ENCODE measurements at places on chromosomes 7 and 10. TPM values are rescaled to one million over a fixed set of nuclear protein-coding genes. Genes with fewer than 3 reads are reported as not detected.

Gene GPR15LG
- not detected for total RNA-seq

Gene AHR
- total RNA-seq: 478 TPM

Gene FKBP6
- total RNA-seq: not detected

Gene VCL
- total RNA-seq: 136 TPM

Gene CALCR
- total RNA-seq: not detected

Gene LIPK
- not detected for total RNA-seq

Gene LIPF
- total RNA-seq: not detected

Gene EPDR1
- 41.2 TPM for total RNA-seq

Gene CYP2C19
- not detected for total RNA-seq

Gene IGF2BP3
- total RNA-seq: 14.4 TPM

Gene SEMA3D
- total RNA-seq: 3.5 TPM

Gene KMT2C
- total RNA-seq: 46.0 TPM

Gene CTNNA3
- total RNA-seq: not detected

Gene MYL10
- total RNA-seq: not detected

Gene CALHM3
- not detected for total RNA-seq

Gene KLF14
- not detected for total RNA-seq

Gene RELN
- total RNA-seq: 0.50 TPM

Gene NEUROG3
- total RNA-seq: not detected

Gene CHRM2
- not detected for total RNA-seq

Gene ADAMTS14
- total RNA-seq: 0.50 TPM

Gene CALD1
- 251 TPM for total RNA-seq

Gene OR2A12
- not detected for total RNA-seq

Gene FBXL13
- 0.78 TPM for total RNA-seq

Gene IL6
- total RNA-seq: not detected

All from mammary epithelial cell (primary cell).